Stimulated activated CD4-positive, alpha-beta T cell treated with anti-CD3 and anti-CD28 coated beads, Interleukin-4, amount 100 ng/mL, for 4 hours (primary cell): ENCODE measurements at places on chromosomes 5 and 9.

- DNase-seq = no peak
Observed at GRCh38 chr9:6224393-6225154, 9.0 kb downstream of the IL33 start.

- DNase-seq = no peak
Observed at GRCh38 chr9:76032038-76032796, 141.7 kb downstream of the PCSK5 start.

- no peak for DNase-seq
Observed at GRCh38 chr9:74821636-74822035, 66.1 kb downstream of the TRPM6 start.

GRCh38 chr5:9454012-9454481 is 91.8 kb downstream of the SEMA5A start:
- no peak for DNase-seq

DNA sequence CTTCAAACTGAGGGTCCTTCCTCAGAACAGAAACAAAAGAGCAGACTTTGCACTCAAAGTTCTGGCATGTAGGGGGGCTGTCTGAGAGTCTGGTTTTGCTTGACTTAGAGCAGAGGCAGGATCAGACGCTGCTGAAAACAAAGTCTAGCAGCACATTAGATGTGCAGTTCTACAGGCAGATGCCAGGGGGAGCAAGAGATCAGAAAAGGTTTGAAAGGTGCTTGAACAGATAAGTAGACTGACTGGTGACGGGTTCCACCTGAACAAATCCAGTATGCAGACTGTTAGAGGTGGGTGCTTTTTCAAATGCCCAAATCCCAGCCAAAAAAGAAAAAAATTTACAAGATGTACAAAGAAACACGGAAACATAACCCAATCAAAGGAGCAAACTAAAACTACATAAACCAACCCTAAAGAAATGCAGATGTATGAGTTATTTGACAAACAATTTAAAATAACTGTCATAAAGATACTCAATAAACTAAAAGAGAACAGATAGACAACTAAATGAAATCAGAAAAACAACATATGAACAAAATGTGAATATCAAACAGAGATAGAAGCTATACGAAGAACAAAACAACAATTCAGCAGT is 194.7 kb upstream of the FREM1 start:
- DNase-seq = peak; percentile 1

- no peak for DNase-seq
Observed at GRCh38 chr9:11356067-11356466, 743.3 kb upstream of the PTPRD start.
